ENCODE measurements at places on chromosomes 16 and 17.
A peak's percentile ranks its signal among the peaks of the same experiment; 100 is the strongest.

DNA sequence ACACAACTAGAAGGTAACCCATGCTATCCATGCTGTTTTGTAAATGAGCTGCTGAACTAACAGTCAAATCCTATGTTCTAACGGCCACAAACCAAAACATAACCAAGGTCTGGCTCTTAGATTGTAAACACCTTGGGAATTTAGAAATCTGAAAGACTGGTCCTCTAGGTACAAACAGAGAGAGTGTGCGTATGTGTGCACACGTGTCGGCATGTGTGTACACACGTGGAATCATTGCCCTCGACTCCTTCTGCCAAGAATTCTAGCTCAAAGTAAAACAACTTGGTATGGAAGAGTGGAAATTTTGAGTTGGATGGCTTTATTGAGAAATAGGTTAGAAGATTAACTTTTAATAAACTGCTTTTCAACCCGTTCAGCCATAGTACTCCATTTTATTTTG lies 18.1 kb upstream of the GHDC start:
- no peak for DNase-seq

- DNase-seq, result no peak
Observed at GRCh38 chr17:68319410-68320162, 28.3 kb downstream of the ARSG start.

- no peak for DNase-seq
Observed at GRCh38 chr16:17439580-17439979, 31.2 kb downstream of the XYLT1 start.

GRCh38 chr16:85309656-85310587 lies 197.7 kb upstream of the CIBAR2 start:
- DNase-seq, result peak; percentile 87

DNA sequence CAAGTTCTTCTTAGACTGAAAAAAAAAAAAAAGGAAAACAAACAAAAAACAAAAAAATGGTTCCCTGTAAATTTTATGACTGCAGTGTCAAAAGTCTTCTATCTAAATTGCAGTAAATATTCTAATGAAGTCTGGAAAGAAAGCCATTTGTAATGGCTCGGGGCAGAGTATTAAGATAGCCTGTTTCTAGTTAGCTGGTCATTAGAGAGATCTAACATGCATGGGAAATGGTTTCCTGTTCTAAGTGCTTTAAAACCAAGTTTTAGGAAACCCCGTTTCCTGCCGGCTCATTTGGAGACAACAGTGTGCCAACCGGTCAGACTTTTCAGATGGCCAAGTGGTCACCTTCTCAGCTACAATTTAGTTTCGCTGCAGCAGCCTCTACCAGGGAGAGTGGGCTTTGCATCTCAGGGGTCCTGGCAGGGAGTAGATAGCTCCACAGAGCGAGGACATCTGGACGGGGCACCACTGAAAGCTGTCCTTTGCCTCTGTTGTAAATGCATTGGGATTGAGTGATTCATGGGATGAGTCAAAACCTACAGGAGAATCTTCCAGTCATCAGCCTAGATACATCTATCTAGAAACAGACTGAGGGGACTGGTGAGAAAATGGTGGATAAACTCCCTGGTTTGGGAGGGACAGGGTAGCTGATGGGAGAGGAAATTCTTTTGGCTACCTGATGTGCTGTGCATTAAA lies 473.2 kb upstream of the SALL1 start:
- no peak for DNase-seq

DNA sequence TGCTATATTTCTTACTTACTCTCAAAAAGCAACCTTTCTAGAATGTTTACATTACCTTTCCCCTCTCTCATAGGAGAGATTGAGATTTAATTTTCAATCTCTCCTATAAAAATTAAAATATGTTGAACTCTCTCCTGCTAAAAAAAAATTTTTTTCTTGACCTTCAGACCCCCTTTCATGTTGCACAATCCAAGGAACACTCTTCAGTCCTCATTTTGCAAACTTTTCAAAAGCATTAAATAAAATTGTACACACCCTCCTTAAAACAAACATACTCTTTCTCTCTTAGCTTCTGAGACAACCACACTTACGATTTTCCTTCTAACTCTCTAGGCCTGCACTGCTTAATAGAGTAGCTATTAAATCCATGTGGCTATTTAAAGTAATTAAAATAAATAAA lies 8.6 kb upstream of the ABCA6 start:
- DNase-seq, result no peak

GRCh38 chr17:11935734-11936406 lies 61.4 kb downstream of the ZNF18 start:
- DNase-seq, result peak; percentile 29

GRCh38 chr17:49618028-49618611 lies 42.4 kb downstream of the NXPH3 start:
- DNase-seq, result no peak

GRCh38 chr16:1779741-1780676 lies 2.4 kb downstream of the SPSB3 start:
- no peak for DNase-seq

GRCh38 chr17:14489986-14490385 lies 189.1 kb downstream of the HS3ST3B1 start:
- DNase-seq, result no peak

DNA sequence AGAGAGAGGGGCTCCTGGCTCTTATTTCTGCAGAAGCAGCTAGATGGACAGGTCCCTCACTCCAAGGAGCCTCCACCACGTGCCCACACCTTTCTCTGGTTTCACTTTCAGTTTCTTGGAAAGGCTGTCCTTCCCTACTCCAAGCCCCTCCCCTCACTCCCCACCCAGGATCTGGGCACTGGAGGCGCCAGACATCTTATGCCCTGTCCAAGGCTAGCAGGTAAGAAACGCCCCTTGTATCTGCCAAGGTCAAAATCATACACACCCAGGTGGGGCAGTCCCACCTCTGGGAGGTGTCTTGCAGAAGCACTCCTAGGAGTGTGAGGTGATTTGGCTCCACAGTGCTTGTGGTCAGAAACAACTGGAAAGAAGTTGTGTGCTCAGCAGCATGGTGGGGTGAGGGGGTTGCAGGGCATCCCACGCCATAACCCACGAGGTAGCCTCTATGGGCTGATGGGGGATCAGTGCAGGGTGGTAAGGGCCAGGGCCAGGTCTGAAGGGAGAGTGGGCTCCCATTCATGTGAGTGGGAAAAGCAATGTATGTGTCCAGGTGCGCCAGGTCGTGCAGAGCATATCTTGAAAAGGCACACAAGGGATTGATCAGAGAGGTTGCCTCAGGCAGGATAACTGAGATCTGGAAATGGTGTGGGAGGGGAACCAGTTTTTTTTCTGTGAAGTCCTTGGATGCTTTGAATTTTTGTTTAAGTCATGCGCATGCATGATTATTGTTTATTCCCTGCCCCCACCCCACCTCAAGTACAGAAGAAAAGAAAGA lies 31.8 kb upstream of the PRM1 start:
- no peak for DNase-seq

- no peak for DNase-seq
Observed at GRCh38 chr16:83704656-83705055, 103.1 kb upstream of the HSBP1 start.

All from Kasumi-1 (cell line).